Activated CD8-positive, alpha-beta memory T cell treated with anti-CD3 and anti-CD28 coated beads, Interleukin-2, amount 10 ng/mL, durations not matched to agents 7 days and 5 days (primary cell): ENCODE measurements at places on chromosomes 7 and 10. TPM values are rescaled to one million over a fixed set of nuclear protein-coding genes. Genes with fewer than 3 reads are reported as not detected.

DNA sequence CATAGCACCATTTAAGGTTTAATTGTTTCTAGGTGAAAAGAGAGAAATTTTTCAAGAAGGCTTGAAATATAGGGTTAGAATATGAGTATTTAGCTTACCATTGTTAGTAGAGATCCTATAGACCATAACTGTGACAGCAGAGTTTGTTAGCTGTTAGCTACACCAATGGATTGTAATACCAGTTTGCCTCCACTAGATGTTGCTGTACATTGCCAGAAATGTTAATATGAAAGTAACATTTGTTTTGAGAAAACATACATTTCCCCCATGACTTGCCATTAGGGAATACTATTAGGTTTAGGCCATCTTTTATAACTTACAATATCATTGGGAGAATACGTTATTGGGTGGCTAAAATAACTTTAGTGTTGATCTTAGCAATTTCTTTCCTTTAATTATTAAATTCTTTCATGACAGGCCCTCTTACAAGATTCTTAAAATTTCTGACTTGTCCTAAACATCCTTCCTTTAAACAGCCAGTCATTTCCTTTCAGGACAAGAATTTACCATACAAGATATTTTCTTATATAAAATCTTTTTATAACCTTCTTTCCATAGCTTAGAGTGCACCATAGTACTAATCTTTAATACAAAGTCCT is 39.5 kb downstream of the ZNF117 start:
- DNase-seq = no peak

GRCh38 chr7:128407233-128407589 is 2.6 kb downstream of the IMPDH1 start:
- no peak for DNase-seq

The HTRA1 gene
- not detected for total RNA-seq

- DNase-seq = no peak
These were observed 496.2 kb upstream of the SEMA3D start for GRCh38 chr7:85682833-85683620.

- no peak for DNase-seq
These were observed 94.5 kb downstream of the KMT2C start for GRCh38 chr7:152341039-152341913.

- no peak for DNase-seq
These were observed 65.3 kb upstream of the SMNDC1 start for GRCh38 chr10:110370006-110370405.

DNA sequence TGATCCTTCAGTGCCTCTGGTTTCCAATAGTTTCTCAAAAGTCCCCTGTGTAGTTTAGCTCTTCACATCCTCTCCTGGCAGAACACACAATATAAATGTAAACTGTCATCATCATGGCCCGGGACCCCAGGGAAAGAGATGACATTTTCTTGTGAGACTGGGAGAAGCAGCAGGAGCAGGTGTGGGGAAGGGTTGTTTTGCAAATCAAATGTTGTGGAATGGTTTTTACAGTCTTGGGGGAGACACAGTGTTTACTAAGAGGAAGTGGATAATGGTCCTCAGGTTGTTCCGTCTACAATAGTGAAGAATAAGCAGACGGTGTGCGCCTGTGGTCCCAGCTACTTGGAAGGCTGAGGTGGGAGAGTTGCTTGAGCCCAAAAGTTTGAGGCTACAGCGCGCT is 159.1 kb downstream of the SEC23IP start:
- DNase-seq = no peak

DNA sequence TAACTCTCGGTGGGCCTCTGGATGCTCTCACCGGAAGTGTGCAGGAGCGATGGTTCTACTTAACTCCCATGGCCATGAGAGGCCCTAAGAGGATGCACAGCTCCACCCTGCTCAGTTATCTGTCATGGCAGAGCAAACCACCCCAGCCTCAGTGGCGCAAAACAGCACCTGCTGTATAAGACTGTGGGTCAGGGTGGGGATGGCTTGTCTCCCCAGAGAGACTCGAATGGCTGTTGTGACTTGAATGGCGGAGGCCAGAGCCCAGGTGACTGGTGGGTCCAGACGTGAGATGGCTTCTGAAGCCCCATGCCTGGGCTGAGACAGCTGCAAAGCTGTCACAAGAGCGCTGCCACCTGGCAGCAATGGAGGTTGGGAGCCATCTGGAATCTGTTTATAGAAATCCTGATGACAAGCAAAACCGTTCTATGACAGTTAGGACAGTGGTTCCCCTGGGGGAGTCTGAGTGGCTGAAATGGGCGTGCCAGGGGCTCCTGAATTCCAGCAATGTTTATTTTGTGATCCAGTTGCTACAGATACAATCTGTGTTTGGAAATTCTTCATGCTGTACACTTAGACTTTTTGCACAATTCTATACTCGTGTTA is 490.5 kb downstream of the TCERG1L start:
- no peak for DNase-seq

- peak; percentile 75 for DNase-seq
These were observed 346.6 kb upstream of the KLF6 start for GRCh38 chr10:4131407-4132215.

The PRR15 gene
- total RNA-seq = not detected

- no peak for DNase-seq
These were observed 34.2 kb downstream of the C7orf33 start for GRCh38 chr7:148624735-148625134.

GRCh38 chr10:51217505-51217904 is 143.2 kb downstream of the PRKG1 start:
- DNase-seq = no peak

The CLRN3 gene
- total RNA-seq = not detected
